Fibroblast of lung (primary cell): ENCODE measurements at places on chromosomes 2 and 18.

GRCh38 chr2:241560883-241561474, 2.4 kb downstream of the BOK start:
- no peaks in the 10 kb centered on the region for H3K27me3 ChIP-seq
- H3K4me3 ChIP-seq, result no peak overlapping the region
- H3K4me1 ChIP-seq, result peaks cover 16% of the 10 kb centered on the region
- peaks cover 15% of the 10 kb centered on the region for H3K36me3 ChIP-seq
- no peak for DNase-seq
- H3K27ac ChIP-seq, result no peak overlapping the region

DNA sequence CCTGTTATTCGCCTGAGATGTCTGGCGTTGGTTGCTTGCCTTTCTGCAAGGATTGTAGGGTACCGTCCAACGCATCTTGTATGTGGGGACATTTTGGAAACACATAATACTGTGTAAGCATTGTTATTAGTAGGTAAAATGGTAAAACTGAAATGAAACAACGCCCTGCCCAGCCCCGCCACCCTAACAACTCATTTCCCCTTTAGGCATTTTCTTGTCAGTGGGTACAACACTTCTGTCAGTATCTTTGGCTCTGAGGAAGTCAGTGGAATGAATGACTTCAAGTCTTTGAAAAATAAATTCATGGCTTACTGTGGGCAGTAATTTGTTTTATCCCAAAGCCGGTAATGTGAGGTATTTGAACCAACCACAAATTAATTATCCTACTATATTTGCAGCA, 86.0 kb downstream of the FMNL2 start:
- H3K36me3 ChIP-seq, result no peaks in the 10 kb centered on the region
- H3K4me3 ChIP-seq, result no peak overlapping the region
- no peaks in the 10 kb centered on the region for H3K27me3 ChIP-seq
- H3K4me1 ChIP-seq, result peaks cover 13% of the 10 kb centered on the region

DNA sequence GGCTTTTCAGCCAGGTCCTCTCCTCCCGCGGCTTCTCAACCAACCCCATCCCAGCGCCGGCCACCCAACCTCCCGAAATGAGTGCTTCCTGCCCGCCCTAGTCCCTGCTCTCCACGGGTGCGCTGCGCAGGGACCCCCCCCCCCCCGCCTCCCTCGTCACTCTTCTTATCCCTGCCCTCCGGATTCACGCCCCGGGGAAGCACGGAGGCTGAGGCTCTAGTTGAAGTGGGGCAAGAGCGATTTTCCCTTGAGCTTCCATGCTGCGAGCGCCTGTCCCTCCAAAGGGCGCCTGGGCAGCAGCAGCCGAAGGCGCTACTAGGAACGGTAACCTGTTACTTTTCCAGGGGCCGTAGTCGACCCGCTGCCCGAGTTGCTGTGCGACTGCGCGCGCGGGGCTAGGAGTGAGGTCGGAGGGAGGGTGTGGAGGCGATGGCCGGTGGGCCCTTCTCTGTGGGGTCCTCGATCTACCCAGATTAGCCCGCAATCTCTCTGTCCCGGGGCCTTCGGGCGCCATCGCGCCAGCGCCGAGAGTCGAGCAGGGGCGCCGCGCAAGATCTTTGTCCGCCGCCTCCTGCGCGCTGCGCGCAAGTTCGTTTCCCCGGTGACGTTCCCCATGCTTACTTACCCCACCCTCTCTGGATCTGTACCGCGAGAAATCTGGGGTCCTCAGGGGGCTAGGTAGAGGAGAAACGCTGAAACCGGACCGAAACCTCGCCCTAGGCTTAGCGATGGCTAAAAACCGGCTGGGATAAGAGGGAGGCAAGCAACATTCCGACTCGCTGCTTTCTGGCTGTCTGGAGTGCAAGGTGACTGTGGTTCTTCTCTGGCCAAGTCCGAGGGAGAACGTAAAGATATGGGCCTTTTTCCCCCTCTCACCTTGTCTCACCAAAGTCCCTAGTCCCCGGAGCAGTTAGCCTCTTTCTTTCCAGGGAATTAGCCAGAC, 677 bp downstream of the GAD1 start:
- H3K27ac ChIP-seq, result no peak overlapping the region
- DNase-seq, result peak; percentile 27
- no peaks in the 10 kb centered on the region for H3K36me3 ChIP-seq
- H3K4me3 ChIP-seq, result peak overlapping the region; percentile 32
- peaks cover 3% of the 10 kb centered on the region for H3K4me1 ChIP-seq
- peaks cover 76% of the 10 kb centered on the region for H3K27me3 ChIP-seq

- H3K27me3 ChIP-seq, result no peaks in the 10 kb centered on the region
- no peaks in the 10 kb centered on the region for H3K36me3 ChIP-seq
- no peaks in the 10 kb centered on the region for H3K4me1 ChIP-seq
- H3K4me3 ChIP-seq, result no peak overlapping the region
Measured at GRCh38 chr18:51170664-51171063, 26.8 kb downstream of the MEX3C start.

- peak; percentile 25 for DNase-seq
- H3K36me3 ChIP-seq, result peaks cover 5% of the 10 kb centered on the region
- H3K27ac ChIP-seq, result no peak overlapping the region
Measured at GRCh38 chr2:200486529-200486928, 23.3 kb downstream of the KCTD18 start.

- no peaks in the 10 kb centered on the region for H3K27me3 ChIP-seq
- DNase-seq, result peak; percentile 17
- peaks cover 11% of the 10 kb centered on the region for H3K4me1 ChIP-seq
Measured at GRCh38 chr2:173828189-173829142, 136.7 kb downstream of the SP3 start.

GRCh38 chr2:98269274-98269673, 77.0 kb upstream of the CNGA3 start:
- no peak overlapping the region for H3K27ac ChIP-seq
- no peak overlapping the region for H3K4me3 ChIP-seq
- DNase-seq, result peak; percentile 71
- H3K4me1 ChIP-seq, result no peaks in the 10 kb centered on the region
- H3K27me3 ChIP-seq, result no peaks in the 10 kb centered on the region
- H3K36me3 ChIP-seq, result no peaks in the 10 kb centered on the region

DNA sequence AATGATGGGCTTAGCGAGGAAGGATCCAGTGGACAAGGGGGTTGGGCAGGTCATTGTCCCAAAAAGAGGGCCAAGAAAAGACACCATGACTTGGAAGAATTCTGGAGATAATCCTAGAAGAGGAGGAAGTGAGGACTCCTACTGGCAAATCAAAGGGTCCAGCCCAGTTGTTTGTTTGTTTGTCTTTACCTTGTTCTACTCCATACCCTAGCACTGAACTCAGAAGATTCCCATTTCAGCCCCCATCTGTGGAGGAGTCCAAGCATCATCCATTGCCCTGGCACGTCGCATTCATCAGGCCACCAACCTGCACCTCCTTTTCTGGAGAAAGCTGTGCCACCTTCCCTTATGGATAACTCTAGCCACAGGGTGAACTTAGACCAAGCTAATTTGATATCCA, 326.2 kb downstream of the EN1 start:
- DNase-seq, result no peak
- H3K4me3 ChIP-seq, result no peak overlapping the region
- no peaks in the 10 kb centered on the region for H3K27me3 ChIP-seq
- H3K27ac ChIP-seq, result no peak overlapping the region

- DNase-seq, result no peak
- no peak overlapping the region for H3K4me3 ChIP-seq
- peaks cover 9% of the 10 kb centered on the region for H3K36me3 ChIP-seq
- H3K27ac ChIP-seq, result no peak overlapping the region
- H3K4me1 ChIP-seq, result no peaks in the 10 kb centered on the region
Measured at GRCh38 chr18:80046961-80047541, 12.8 kb downstream of the RBFA start.

DNA sequence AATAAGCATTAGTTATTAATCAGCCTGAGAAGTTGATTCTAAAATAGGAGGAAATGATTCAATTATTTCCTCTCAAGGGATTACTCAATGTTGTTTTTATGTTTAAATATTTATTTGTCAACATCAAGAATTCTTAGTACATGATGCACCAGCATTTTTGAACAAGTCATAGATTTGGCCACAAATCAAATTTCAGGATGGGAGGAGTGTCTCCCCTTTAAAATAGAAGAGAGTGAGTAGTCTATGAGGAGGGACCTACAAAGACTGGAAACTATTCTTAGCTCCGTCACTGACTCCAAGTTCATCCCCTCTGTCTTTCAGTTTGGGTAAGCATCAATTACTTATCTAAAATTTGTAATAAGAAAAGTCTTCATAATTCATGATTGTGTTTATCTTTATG, 18.6 kb upstream of the IL18R1 start:
- peaks cover 3% of the 10 kb centered on the region for H3K4me1 ChIP-seq
- no peak overlapping the region for H3K27ac ChIP-seq
- H3K36me3 ChIP-seq, result no peaks in the 10 kb centered on the region
- no peak for DNase-seq

DNA sequence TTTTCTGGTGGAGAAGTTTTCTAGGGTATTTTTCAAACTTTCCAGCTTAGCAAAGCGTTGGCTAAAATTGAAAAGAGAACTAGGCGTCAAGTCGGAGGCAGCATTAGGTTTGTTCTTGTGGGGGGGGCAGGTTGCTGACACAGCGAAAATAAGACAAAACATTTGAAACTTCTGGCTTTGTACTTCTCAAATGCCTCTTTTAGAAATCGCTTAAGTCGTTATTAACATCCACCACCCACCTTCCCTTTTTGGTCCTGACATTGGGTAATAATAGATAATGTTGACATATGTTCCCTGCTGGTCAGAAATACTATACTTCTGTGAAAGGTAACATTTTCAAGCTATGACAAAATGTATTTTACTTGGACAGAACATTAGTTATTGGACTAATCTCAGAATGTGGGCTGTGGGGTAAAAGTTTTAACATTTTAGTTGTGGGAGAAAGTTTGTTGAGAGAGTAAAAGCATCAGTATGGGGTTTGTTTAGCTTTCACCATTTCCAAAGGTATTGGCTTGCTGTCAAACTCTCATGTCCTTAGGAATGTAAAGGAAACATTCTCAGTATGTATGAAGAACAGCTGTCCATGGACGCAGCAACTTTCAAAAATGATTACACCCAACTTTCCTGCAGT, 88.1 kb upstream of the ZEB2 start:
- DNase-seq, result peak; percentile 63
- no peaks in the 10 kb centered on the region for H3K4me1 ChIP-seq
- no peaks in the 10 kb centered on the region for H3K36me3 ChIP-seq
- H3K27me3 ChIP-seq, result no peaks in the 10 kb centered on the region

- H3K4me3 ChIP-seq, result peak overlapping the region; percentile 44
- H3K36me3 ChIP-seq, result no peaks in the 10 kb centered on the region
- peaks cover 31% of the 10 kb centered on the region for H3K27me3 ChIP-seq
- DNase-seq, result peak; percentile 19
- H3K27ac ChIP-seq, result no peak overlapping the region
Measured at GRCh38 chr2:173401716-173402326, 47.1 kb downstream of the CDCA7 start.
